Hepatocyte (in vitro differentiated cells): ENCODE measurements at places on chromosomes 2 and 18.

DNA sequence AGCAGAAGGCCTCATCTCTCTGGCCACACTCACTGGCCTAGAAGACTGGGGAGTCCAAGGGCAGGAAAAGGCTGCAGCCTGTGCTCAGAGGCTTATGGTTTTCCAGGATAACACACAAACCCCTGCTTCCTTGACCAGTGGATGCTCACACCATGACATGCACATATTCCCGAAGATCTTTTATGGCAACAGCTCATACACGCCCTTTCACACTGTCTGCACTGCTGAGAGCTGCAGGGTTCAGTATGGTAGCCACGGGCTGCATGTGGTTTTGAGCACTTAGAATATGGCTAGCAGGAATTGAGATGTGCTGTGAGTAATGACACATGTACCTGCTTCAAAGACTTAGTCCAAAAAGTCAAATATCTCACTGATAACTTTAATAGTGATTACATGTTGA lies 95.8 kb downstream of the VSNL1 start:
- DNase-seq, result no peak

DNA sequence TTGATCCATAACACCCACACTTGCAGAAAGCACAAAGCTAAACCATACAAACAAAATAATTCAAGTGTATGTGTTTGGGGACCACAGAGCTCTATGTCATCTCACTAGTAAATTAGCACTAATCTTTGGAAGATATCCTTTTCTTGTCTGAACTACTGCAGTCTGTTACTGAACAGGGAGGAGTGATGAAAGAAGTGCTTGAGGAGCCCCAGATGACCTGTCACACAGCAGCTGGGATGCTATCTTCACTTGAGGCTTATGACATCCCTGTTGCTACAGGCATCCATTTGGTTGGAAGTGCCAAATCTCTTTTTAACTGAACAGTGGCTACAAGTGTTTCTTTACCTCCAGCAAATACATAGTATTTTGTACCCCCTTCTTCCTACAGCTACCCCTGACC lies 386.3 kb upstream of the CHAC2 start:
- DNase-seq, result peak; percentile 4

DNA sequence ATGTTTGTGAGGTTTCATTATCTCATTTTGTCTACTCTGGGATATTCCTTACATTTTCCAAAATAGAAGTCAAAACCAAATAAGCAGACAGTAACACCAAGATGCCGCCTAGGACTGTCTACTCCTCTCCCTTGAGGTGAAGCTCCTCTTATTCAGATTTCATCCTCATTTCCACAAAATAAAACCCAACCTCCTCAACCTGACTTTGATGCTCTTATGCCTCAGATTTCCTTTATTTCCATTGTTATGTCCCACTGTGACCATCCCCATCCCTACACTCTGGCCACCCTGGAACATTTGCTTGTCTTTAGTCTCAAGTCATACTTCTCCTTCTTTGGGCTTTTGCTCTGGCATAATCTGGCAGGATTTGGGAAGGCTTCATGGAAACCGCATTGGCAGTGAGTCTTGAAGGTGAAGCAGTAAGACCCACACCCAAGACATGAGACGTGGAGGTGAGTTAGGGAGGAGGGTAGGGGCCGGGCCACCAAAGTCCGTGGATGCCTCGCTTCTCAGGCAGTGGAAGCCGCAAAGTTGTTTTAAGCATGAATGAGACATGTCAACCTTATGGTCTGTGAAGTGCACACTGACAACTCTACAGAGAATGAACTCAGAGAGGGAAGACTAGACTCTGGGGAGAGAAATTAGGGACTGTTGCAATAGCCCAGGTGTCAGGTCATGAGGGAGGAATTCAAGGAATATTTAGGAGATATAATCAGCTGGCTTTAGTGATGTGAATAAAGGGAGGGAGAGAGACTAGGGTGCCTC lies 63.6 kb downstream of the DDX1 start:
- DNase-seq, result no peak

DNA sequence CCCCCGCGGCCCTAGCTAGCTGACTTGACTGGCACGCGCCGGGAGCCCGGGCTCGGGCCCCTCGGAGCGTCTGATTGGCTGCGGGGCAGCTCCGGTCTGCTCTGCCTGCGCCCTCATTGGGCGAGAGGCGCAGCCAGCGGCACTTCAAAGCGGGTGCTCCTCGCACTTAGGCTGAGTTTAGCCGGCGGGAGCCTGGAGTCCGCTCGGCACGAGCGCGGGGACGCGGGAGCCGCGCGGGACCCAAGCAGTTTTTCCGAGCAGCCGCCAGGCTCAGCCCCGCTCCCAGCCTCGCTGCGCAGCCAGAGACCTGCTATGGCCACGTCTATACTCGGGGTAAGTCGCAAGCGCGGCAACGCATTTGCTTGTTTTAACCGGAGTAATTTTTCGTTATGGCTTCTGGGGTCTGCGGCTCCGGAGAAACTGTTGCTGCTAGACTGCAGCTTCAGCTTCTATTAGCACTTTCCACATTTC lies at the start of gene SP9:
Gene SP9 (plus strand): TSS at position 174 of the 471 bp plus-strand sequence. CDS start 139 bp downstream, at position 313.
- DNase-seq, result peak; percentile 64

- no peak for DNase-seq
Observed at GRCh38 chr2:47041891-47042684, 113.0 kb downstream of the STPG4 start.

DNA sequence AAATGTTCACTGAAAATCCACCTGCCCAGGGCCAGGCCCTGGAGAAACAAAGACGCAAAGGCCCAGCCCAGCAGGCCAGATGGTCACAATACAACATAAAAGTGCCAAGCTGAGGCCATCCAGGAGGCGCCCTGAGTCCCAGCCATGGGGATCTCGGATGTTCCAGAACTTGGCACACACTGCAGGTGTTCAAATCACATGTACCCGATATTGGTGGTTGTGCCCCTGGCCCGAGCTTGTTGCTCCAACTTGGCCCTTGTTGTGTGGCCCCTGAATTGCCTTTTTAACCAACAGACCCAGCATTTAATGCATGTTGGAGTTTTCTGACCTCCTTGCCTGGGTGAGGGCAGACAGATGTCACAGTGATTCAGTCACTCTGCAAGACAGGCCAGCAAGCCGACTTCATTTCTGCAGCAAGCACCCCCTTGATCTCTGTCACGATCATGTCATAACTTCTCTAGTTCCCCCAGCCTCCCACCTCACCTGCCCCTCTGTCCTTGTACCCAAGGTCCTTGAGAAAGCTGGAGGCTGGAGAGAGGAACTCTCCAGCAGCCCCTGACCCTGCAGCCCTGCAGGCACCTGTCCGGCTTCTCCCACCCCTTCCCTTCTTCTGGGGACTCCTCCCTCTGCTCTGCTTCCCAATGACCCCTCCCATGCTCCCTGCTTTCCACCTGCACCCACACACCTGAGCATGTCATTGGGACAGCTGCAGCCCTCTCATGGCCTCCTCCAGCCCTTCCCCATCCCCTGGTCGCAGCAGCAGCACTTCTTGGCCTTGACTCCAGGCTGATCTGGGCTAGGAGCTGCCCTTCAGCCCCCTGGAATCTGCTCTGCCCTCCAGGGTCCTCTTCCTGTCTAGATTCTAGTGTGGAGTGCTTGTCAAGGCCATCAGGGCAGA lies 9.1 kb downstream of the NGEF start:
- no peak for DNase-seq

DNA sequence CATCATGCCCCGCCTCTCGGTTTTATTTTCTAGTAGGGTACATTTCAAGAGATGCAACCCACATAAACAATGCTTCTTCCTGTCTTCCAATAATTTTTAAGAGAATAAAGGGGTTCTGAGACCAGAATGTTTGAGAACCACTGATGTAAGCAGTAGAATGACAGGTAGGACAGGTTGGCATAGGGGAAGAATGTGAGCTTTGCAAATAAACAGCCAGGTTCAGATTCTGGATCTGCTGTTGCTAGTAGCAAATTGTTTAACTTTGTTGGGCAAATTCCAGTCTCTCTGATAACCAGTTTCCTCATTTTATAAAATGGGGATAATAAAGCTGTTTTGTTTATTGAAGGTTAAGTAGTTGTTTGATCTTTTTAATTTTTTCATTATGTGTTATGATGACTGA lies 32.8 kb downstream of the SOCS6 start:
- no peak for DNase-seq

DNA sequence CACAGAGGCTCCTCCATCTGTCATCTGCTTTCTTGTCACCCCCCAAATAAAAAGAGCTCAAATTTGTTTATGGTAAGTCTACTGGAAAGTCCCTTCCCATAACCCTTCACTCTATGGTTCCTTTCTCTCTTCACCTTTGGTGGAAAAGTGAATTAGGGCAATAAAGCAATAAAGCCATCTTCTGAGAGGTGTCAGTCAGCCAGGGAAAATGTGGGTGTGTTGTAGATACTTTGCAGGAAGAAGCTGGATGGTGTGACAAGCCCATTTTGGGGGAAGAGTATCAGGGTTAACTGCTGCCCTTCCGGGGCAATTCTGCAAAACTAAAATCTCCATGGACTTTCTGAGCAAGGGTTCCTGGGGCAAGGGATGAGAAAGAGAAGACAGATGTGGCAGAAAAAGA lies 197.9 kb downstream of the SH3BP4 start:
- peak; percentile 41 for DNase-seq

DNA sequence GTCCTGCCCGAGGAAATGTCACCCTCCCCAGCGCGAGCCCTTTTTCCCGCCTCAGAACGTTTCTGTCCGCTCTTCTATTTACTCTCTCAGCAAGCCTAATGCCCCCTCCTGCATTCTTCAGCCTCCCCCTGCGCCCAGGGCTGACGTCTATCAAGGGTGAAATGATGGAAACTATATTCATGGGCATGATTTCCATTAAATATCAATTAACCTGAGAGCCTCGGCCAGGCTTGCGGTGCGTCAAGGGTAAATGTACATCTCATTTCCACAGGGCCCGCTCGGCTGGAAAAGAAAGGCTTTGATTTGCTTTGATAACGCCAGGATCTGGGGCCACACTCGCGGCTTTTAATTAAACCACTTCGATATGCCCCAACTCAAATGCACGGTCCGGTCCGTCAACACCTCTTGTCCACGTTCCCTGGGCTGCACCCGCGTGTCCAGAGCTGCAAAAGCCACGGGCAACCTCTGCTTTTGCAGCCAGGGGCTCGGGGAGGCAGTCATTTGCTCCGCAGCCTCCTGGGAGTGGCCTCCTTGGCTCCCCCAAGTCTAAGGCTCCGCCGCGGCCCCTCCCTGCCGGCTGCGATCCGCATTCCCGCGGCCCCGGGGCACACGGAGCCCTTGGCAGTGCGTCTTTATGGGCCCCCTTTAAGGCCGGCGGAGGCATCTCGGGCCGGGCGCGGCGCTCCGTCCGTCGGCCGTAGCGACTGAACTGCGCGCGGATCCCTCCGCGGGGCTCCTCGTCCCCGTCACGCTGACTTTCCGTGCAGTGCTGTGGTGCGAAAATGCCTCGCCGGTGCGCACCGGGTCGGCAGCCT lies at the start of gene HOXD8:
Gene HOXD8 (plus strand): TSS at position 724 of the 815 bp plus-strand sequence. CDS start 662 bp downstream, outside the sequence.
- peak; percentile 71 for DNase-seq

DNA sequence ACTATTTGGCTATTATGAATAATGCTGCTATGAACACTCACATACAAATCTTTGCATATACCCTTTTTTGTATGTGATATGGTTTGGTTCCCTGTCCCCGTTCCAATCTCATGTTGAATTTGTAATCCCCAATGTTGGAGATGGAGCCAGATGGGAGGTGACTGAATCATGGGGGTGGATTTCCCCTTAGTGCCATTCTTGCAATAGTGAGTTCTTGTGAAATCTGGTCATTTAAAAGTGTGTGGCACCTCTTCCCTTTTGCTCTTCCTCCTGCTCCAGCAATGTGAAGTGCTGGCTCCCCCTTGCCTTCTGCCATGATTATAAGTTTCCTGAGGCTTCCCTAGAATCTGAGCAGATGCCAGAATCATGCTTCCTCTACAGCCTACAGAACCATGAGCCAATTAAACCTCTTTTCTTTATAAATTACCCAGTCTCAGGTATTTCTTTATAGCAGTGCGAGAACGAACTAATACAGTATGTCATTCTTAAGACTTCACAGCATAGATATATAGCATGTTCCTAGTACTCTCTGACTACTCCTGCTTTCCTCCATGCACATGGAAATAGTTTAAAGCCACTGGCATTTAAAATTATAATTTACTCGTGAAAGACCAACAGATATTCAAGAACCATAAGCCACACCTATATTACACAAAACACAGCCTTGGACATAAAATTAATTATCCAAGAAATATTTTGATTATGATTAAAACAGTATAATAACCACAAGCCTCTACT lies 75.2 kb downstream of the COBLL1 start:
- DNase-seq, result no peak

DNA sequence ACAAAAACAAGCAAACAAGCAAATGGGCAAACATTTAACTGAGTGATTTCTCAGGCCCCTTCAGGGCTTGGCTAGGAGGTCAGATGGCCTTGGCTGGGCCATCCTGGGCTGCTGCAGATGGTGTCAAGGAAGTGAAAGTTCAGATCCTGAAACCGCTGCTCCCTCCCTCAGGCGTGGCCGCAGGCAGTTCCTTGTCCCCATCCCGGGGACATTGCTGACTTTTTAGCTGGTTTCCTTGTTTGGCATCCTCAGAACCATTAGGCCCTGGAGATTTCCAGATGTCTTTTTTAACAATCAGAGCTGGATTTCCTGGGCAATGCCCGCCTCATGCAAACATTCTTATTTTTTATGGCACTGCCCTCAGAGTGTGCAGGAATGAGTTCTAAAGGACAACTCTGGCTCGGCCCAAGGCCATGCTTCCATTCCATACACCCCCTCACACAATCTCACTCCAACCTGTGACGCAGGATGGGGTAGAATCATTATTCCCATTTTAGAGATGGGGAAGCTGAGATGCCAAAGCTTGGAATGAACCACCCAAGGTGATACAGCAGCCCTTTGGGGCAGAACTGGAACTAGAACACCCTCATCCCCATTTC lies 86.1 kb upstream of the ZCCHC2 start:
- DNase-seq, result no peak

DNA sequence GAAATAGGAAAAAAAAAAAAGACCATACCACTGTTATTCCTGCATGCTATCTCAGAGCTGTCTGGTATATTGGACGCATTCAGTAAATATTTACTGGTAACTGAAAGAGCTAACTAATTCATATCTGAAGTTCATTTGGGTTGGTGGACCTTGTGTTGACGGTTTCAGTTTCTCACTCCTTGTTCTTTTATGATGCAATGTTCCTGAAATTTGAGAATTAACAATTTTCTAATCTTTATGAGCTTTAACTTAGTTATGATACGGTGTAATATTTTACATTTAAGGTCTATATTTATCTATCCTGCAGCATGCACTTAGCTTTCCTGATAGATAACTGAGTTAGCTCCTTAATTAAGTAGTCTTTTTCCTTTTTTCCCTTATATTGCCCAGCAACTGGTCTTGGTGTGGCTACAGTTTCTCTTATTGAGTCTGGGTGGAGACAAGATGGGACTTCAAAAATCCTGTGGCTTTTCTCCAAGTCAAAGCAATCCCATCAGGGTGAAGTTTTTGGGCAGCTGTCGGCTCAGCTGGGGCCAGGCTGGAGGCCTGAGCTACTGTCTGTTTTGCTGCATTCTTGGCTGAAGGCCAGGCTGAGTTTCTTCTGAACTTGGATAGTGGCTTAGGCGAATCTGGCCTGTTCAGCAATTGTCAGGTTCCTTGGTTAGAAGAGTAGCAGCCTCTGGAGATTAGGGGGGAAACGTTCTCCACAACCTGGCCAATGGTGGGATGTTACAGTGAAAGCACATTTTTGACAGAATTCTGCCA lies 78.4 kb upstream of the MEX3C start:
- DNase-seq, result peak; percentile 44
